ENCODE measurements at places on chromosomes 4 and X.
A peak's percentile ranks its signal among the peaks of the same experiment; 100 is the strongest.

- DNase-seq, result no peak
Measured at GRCh38 chrX:17160975-17161374, 214.0 kb upstream of the NHS start.

DNA sequence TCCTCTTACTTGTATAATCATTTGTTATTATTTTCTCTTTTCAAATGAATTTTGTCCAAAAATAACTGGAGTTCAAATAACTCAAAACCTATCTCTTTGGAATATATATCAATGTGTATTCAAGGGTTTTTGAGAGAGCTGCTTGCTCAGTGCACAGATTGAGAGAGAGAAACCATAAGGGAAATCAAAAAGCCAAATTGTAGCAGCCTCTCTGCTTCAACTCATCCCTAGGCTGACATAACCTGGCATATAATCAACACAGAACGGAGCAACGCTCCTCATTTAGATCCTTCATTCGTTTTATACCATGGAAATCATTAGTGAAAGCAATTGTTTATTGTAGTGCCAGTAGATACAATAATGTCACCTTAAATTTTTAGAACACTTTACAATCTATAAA lies 1.8 kb upstream of the GPM6A start:
- no peak for DNase-seq

DNA sequence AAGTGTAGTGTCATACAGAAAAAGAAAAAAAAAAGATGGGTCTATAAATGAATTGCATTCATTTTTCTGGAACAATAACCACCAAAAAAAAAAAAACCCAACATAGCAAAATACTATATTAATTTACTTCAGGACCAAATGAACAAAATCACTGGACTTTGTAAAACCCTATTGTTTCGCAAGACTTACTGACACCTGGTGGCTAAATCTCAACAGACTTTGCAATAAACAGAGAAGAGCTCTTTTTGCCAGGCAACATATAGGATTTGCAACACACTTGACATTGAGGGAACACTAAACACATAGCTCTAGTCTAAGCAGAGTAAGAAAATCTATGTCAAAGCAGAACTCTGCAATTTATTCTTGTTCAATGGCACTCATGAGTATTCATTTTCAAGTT lies 990.2 kb downstream of the STPG2 start:
- DNase-seq, result no peak

- peak; percentile 63 for DNase-seq
Measured at GRCh38 chr4:140238351-140239056, 84.5 kb upstream of the MAML3 start.

- DNase-seq, result no peak
Measured at GRCh38 chrX:20111271-20111670, 5.4 kb downstream of the MAP7D2 start.

All from prostate gland (tissue), 2 donors.